ENCODE measurements at places on chromosomes 3 and 15. TPM values are rescaled to one million over a fixed set of nuclear protein-coding genes. Genes with fewer than 3 reads are reported as not detected.

- no peak overlapping the region for H3K4me3 ChIP-seq
- H3K27me3 ChIP-seq: no peaks in the 10 kb centered on the region
- no peaks in the 10 kb centered on the region for H3K36me3 ChIP-seq
- DNase-seq: no peak
- no peak overlapping the region for H3K27ac ChIP-seq
Observed at GRCh38 chr3:183576487-183577107, 21.1 kb upstream of the KLHL6 start.

- no peaks in the 10 kb centered on the region for H3K36me3 ChIP-seq
- no peak overlapping the region for H3K4me3 ChIP-seq
- no peak for DNase-seq
- H3K27ac ChIP-seq: no peak overlapping the region
- no peaks in the 10 kb centered on the region for H3K27me3 ChIP-seq
- H3K4me1 ChIP-seq: no peaks in the 10 kb centered on the region
Observed at GRCh38 chr15:46654993-46655392, 1020.2 kb downstream of the SQOR start.

DNA sequence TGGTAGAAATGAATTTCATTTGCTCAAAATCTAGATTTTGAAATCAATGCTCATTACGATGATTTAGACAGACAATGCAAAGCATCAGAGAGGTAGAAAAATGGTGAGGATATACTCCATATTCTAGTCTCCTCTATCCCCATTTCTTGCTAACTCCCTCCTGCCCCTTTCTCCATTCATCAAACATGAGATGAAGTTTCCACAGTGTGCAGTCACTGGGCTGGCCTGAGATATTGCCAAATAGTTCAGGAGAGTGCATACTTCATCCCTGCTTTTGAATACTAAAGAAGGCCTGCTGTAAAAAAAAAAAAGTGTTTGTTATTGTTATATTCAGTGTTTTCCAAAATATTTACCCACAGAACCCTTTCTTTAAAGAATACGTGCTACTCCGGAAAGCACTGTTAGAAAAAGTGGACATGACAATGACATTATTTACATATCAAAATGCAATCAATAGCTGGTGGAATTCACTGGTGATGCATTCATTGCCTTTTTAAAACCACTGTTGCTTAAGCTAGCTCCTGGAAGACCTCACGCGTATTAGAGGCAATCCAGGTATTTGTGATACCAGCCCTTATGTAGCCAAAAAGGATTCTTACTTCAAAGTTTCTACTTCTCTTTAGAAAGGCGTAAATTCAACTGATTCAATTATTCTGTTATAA, 247.6 kb upstream of the SOX2 start:
- DNase-seq: no peak
- no peak overlapping the region for H3K27ac ChIP-seq
- no peaks in the 10 kb centered on the region for H3K36me3 ChIP-seq
- no peaks in the 10 kb centered on the region for H3K4me1 ChIP-seq
- H3K27me3 ChIP-seq: no peaks in the 10 kb centered on the region

The SLC9C1 gene
- not detected for polyA plus RNA-seq

DNA sequence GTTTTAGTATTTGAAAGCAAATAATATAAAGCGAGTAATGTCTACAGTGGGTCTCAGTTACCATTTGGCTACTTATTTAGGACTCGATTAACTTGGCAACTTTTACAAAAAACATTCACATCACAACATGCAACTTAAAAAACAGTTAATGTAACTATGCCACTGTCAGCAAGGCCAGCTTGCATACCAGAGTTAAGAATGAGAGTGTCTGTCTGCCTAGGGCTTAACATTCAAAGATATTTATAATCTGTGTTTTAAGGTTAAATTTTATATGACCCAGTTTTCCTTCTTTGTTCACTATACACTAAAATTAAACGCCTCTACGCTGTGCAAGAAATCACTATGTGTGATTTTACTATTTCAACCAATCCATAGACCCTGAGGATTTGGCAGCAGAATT, 5.2 kb upstream of the CDAN1 start:
- H3K36me3 ChIP-seq: no peaks in the 10 kb centered on the region
- H3K27ac ChIP-seq: no peak overlapping the region
- no peaks in the 10 kb centered on the region for H3K27me3 ChIP-seq

- H3K36me3 ChIP-seq: no peaks in the 10 kb centered on the region
- H3K4me3 ChIP-seq: no peak overlapping the region
- no peaks in the 10 kb centered on the region for H3K27me3 ChIP-seq
- no peak for DNase-seq
- H3K4me1 ChIP-seq: no peaks in the 10 kb centered on the region
Observed at GRCh38 chr3:77052733-77053670, 13.1 kb downstream of the ROBO2 start.

DNA sequence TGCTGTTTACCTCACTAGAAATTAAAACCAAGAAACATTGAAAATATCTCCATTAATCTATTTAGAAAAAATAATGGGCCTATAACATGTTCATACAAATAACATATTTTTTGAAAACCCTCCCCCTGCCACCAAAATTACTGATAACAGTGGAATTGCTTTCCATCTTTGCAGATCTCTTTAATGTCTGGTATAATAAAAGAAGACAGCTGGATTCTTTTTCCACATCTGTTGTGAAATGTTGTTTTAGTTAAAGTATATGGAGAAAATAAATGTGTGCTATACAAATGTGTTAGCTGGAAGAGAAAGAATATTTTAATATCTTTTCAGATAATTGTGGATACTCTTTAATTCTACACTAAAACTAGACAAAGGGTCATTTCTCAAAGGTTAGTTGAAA, 251.0 kb upstream of the GOLGA6L4 start:
- no peak for DNase-seq
- no peaks in the 10 kb centered on the region for H3K4me1 ChIP-seq
- no peak overlapping the region for H3K4me3 ChIP-seq
- no peaks in the 10 kb centered on the region for H3K36me3 ChIP-seq
- no peak overlapping the region for H3K27ac ChIP-seq

DNA sequence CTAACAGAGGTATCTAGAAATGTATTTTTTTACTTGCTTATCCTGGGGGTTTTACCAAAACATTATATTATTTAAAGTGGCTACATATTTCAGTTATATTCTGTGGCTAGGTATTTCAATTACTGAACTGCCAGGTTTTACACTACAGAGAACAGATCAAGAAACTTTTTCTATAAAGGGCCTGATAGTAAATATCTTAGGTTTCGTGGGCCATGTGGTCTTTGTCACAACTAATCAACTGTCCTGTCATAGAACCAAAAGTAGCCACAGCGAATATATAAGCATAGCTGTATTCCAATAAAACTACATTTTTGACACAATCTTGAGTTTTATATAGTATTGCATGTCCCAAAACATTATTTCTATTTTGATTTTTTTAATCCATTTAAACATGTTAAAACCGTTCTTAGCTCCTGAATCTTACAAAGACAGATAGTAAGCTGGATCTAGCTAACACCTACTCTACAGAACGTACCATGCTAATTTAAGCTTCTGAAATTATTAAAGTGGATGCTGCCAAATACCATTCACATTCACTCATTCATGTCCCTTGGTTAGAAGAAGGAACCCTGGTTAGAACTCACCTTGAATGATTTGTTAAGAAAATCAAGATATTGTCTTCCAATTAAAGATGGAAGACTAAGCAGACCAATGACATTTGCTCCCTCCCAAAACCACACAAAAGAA, 118.2 kb upstream of the TGFBR2 start:
- no peak for DNase-seq
- H3K27me3 ChIP-seq: no peaks in the 10 kb centered on the region

- no peak overlapping the region for H3K4me3 ChIP-seq
- no peak for DNase-seq
Observed at GRCh38 chr3:178900029-178900646, 171.5 kb downstream of the ZMAT3 start.

DNA sequence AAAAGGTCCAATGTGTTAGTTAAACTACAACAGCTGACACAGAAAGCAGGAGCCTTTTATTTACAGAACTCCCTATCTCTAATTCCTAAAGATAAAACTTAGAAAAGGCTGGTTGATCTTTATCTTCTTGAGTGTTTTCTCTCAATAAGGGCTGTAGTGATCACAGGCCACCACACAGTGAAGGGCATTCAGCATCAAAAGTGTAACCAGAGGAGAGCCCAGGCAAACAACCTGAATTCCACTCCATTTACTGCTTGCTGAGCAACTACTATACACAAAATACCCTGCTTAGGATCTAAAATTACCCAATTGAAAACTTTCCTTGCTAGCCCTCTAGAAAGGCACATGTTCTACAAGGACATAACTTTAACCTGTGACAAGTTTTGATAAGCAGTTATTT, 122.7 kb downstream of the MEIS2 start:
- H3K36me3 ChIP-seq: no peaks in the 10 kb centered on the region
- no peak overlapping the region for H3K27ac ChIP-seq

DNA sequence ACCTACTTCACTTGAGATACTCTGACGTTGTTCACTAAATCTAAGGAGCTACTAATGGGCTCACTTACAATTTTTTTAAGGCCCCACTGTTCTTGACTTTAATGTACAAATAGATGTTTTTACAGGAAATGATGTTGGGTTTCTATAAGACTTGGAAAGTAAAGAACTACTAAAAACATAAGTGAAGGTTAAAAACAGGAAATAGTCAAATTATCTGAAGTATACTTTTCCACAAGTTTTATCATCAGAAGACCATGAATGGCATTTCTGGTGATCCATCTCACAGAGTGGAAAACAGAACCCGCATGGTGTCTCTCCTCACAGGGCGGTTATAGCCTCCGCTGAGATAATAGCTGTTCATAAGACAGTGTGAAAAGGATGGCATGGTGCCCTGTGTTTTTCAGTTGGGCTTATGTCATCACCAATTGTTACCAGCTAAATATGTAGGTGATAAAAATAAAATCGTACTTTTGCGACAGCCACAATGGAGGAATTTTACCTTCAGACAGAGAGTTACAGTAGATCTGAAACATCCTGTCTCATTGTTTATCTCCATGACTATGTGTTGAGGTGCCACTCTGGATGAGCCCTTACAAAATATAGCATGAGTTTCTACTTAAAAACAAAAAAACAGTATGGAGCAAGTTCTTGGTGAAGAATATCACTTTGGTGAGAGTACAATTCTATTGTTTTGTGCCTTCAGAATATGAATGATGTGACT, 462.4 kb downstream of the RAP2B start:
- H3K4me3 ChIP-seq: no peak overlapping the region
- peak; percentile 58 for DNase-seq
- no peaks in the 10 kb centered on the region for H3K27me3 ChIP-seq

The FSIP1 gene
- 1.1 TPM for polyA plus RNA-seq

The DUOXA2 gene
- polyA plus RNA-seq: not detected

- no peak overlapping the region for H3K27ac ChIP-seq
- H3K36me3 ChIP-seq: no peaks in the 10 kb centered on the region
- no peak overlapping the region for H3K4me3 ChIP-seq
- H3K4me1 ChIP-seq: no peaks in the 10 kb centered on the region
Observed at GRCh38 chr3:82790307-82791097, 1029.1 kb upstream of the GBE1 start.

GRCh38 chr3:126070146-126070545, 13.8 kb downstream of the SLC41A3 start:
- DNase-seq: no peak
- H3K36me3 ChIP-seq: no peaks in the 10 kb centered on the region
- H3K4me1 ChIP-seq: no peaks in the 10 kb centered on the region
- no peaks in the 10 kb centered on the region for H3K27me3 ChIP-seq

The RAB5A gene
- polyA plus RNA-seq: 44.3 TPM

DNA sequence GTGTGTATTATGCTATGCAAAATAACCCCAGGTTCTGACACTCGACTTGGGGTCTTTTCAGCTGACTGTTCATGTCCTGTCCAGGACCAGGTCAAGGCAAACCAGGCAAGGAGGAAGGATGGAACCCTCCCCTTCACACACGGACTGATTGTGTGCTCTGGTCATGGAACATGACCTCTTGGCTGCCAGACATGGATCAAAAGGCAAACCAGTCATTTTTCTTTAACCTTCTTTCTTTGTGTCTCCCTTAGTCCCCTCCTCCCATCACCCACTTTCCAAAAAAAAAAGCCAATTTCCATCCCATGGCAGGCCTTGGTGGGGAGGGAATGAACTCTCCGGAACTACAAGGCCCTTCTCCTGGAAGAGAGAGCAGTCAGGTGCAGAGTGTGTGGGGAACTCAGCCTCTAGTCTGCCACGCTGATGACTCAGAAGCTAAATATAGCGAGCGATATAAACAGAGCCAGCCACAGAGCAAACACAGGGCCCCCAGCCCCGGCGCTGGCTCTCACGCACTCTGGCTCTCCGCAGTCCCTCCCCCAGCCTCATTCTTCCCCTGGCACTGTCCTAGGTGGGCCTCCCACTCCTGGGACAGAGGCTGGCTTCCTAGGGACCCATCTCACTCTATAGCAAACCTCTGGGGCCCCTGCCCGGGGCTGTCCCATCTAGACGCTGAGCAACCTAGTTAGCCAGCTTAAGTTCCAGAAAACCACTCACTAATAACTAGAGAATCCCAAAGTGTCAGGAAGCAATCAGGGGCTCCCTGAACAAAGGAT, 10.0 kb downstream of the BMF start:
- peaks cover 51% of the 10 kb centered on the region for H3K4me1 ChIP-seq
- no peaks in the 10 kb centered on the region for H3K36me3 ChIP-seq
- H3K27me3 ChIP-seq: no peaks in the 10 kb centered on the region
- no peak overlapping the region for H3K4me3 ChIP-seq

GRCh38 chr15:72888811-72889210, 105.3 kb upstream of the ADPGK start:
- H3K4me1 ChIP-seq: no peaks in the 10 kb centered on the region
- H3K27me3 ChIP-seq: no peaks in the 10 kb centered on the region
- no peak overlapping the region for H3K4me3 ChIP-seq
- no peak for DNase-seq

GRCh38 chr15:48191574-48192225, at the start of gene CTXN2:
CTXN2 (plus strand) TSS chr15:48191665; CDS start chr15:48201301, 9,636 bp downstream.
- peaks cover 6% of the 10 kb centered on the region for H3K27me3 ChIP-seq
- H3K27ac ChIP-seq: no peak within 1 kb of the TSS
- DNase-seq: no peak

GRCh38 chr3:58192069-58192468, 18.7 kb downstream of the DNASE1L3 start:
- no peaks in the 10 kb centered on the region for H3K36me3 ChIP-seq
- H3K27me3 ChIP-seq: no peaks in the 10 kb centered on the region
- no peaks in the 10 kb centered on the region for H3K4me1 ChIP-seq
- DNase-seq: no peak
- no peak overlapping the region for H3K4me3 ChIP-seq
- H3K27ac ChIP-seq: no peak overlapping the region

The AMT gene
- polyA plus RNA-seq: 0.83 TPM

The SHC4 gene
- polyA plus RNA-seq: not detected

DNA sequence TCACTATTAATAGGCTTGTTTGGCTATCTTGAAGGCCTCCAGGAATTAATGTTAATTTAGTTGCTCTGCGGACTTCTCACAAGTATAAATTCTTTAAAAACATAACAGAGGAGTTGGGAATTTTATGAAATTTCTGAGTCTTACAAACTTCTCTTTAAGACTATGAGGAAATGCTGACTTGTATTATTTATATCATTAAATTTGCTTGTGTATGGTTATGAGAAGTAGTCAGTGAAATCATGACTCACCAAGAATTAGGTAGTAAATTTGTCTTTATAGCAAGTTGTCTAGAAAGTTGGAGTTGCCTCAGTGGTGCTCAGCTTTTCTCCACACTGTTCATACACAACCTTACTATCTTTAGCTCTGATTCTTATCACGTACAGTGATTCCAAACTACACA, 26.5 kb downstream of the PHLDB2 start:
- no peaks in the 10 kb centered on the region for H3K36me3 ChIP-seq
- H3K27ac ChIP-seq: no peak overlapping the region
- H3K4me3 ChIP-seq: no peak overlapping the region
- no peaks in the 10 kb centered on the region for H3K4me1 ChIP-seq

The GOLGA6L24 gene
- not detected for polyA plus RNA-seq

GRCh38 chr3:49294343-49294742, 17.3 kb upstream of the C3orf62 start:
- no peaks in the 10 kb centered on the region for H3K27me3 ChIP-seq
- H3K27ac ChIP-seq: no peak overlapping the region
- DNase-seq: no peak
- peaks cover 75% of the 10 kb centered on the region for H3K36me3 ChIP-seq
